ENCODE measurements at places on chromosomes 4 and X.

GRCh38 chrX:152642931-152643564, 5.4 kb downstream of the GABRQ start:
- no peak for DNase-seq

GRCh38 chr4:140185412-140186081, 31.6 kb upstream of the MAML3 start:
- DNase-seq, result no peak

GRCh38 chr4:8666581-8666980, 74.0 kb downstream of the CPZ start:
- no peak for DNase-seq

DNA sequence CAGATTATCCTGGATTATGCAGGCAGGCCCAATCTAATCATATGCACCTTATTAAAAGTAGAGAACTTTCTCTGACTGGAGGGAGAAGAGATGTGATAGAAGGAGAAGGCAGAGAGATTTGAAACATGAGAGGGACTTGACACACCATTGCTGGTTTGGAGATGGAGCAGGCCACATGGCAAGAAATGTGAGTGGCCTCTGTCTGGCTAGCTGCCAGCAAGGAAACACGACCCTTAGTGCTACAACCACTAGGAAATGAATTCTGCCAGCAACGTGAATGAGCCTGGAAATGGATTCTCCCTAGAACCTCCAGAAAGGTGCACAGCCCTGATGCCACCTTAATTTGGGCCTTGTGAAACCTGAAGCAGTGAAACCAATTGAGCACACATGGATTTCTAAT, 79.5 kb upstream of the MBNL3 start:
- DNase-seq, result no peak

DNA sequence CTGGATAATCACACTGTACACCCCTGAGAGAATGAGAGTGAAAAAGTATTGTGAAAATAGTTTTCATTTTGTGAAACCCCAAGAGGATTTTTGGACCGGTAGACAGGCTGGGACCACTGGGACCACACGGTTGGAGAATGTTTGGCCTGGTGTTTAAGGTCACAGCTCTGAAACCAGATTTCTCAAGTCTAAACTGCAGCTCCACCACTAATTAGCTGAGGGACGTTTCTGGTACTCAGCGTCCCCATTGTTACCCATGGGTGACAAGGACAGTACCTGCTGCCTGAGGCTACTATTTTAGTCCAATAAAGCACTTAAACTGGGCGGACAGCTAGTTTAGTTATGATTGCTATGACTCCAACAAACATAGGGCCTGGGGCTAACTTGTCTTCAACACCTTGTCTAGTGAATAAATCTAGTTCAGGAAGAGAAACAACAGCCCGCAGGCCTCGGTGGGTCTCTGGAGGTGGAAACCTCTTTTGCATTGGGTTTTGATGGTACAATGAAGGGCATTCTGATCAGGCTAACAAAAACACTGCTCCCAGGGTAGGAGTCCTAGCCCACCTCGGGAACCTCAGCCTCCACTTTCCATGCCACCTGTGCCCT, 509 bp upstream of the USP11 start:
- DNase-seq, result no peak

DNA sequence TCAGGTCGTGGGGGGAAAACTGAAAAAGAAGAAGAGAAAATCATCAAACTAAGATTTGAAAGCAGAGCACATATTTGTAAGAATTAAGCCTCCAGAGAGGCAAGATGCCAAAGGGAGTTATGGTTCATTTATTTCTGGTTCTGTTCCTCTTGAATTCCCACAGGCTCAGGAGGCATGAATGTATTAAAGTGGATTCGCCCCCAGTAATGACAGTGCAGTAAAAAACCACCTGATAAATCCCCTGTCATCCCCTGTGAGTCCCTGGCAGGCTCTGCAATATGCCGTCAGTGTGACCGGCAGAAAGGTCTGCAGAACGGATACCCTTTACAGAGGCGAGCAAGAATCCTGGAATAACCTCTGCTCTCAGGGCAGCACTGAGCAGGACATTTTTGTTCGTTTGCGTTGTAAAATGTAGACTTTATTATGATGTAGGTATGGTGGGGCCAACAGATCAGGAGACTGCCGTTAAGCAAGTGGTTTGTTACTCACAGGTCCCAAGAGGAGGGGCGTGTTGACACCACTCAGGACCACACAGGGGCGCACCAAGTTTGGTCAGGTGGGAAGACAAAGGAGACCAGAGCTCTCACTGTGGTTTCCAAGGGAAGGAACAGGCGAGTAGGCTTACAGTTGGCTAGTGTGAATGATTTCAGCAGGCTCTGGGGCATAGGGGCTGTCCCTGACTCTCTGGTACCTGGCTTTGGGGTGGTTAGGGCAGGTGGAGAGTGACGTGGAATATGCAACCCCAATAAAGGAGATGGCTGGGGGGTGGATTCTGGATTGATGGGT, 75.3 kb downstream of the DHRSX start:
- no peak for DNase-seq

GRCh38 chrX:132266583-132267355, 47.5 kb upstream of the RAP2C start:
- DNase-seq, result peak; percentile 16

- peak; percentile 10 for DNase-seq
Measured at GRCh38 chrX:75229774-75230173, 44.1 kb upstream of the UPRT start.

DNA sequence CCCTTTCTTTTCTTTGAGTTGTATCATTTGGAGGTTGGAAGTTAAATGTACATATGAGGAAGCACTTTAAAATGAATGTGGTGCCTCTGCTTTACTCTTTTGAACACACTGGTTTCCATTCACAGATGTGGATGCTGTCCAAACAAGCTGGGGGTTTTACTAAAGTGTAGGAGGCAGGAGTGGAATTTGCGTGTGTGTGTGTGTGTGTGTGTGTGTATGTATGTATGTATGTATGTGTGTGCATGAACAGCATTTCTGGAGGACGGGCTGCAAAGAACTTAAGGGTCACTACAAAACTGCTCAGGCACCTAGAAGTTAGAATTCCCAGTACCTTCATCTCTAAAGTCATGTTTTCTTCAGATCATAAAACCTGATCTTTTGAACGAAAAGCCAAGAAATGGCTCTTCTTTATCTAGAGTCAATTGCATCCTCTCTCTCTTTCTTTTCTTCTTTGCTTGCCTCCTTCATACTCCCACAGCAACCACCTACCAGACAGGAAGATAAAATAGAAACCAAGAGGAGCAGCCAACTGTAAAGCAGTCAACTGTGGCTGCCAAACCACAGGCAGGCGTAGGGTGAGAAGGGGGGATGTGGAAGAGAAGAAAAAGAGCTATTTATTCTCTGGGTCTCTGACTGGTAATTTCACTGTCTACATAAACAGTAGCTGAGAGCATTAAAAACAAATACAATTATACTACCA, 177.0 kb upstream of the RASGEF1B start:
- DNase-seq, result peak; percentile 17

DNA sequence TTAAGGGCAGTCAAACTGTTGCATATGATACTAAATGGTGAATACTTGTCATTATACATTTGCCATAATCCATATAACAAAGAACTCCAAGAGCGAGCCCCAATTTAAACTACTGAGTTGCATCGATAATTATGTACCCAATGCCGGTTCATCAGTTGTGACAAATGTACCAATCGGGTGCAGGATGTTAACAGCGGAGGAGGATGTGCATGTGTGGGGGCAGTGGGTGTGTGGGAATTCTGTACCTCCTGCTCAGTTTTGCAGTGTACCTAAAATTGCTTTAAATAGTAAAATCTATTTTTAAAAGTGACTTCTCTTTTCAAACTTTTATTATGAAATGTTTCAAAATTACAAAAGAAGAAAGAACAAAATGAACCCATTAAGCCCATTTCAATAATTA, 20.8 kb upstream of the CDS1 start:
- DNase-seq, result no peak

DNA sequence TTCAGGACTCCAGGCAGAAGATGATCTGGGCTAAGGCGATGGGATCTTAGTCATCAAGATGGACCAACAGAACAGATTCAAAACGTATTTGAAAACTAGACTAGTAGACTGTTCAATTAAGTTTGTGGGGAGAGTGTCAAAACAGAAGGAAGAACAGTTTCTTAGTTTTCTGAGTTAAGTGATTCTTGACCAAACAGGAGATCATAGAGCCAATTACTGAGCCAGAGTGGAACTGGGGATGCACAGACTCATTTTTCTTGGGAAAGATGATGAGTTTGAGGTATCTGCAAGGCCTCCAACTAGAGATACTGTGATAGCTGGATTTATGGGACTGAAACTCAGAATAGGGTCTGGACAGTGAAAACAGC, 119.5 kb downstream of the REELD1 start:
- DNase-seq, result no peak

DNA sequence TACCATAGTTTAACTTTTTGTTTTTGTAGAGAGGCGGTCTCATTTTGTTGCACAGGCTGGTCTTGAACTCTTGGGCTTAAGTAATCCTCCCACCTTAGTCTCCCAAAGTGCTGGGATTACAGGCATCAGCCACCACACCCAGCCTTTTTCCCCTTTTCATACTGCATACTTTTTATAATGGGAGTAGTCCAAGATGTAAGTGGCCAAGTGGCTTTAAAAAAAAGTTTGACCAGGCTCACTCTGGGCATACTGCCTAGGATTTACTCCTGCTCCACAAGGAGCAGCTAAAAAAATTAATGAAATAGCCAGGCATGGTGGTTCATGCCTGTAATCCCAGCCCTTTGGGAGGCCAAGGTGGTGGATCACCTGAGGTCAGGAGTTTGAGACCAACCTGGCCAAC, 6.0 kb downstream of the GRSF1 start:
- DNase-seq, result no peak

DNA sequence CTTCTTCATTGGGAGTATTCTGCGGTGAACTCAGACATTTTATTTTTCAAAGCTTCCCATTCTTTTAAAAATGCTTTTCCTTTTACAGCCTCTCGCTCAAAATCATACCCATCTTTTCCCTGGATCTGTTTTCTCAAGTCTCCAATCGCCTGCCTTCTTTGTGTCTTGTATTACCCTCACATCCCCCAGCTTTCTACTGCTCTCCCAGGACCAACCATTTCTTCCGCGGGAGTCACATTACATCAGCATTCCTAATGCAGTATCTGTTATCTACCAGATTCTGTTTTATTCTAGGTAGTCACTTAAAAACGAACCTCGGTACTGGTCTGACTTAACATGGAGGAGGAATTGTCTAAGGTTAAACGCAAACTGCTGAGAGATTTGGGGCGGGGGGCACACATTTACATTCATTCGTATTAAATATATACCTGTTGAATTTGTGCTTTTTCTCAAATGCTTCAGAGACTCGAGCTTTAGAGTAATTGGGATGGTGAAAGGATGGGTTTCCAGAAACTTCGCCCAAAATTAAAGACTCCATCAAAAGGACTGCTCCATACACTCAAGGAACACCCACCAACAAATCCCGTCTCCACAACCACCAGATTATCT, 493 bp upstream of the UCHL1 start:
- no peak for DNase-seq

DNA sequence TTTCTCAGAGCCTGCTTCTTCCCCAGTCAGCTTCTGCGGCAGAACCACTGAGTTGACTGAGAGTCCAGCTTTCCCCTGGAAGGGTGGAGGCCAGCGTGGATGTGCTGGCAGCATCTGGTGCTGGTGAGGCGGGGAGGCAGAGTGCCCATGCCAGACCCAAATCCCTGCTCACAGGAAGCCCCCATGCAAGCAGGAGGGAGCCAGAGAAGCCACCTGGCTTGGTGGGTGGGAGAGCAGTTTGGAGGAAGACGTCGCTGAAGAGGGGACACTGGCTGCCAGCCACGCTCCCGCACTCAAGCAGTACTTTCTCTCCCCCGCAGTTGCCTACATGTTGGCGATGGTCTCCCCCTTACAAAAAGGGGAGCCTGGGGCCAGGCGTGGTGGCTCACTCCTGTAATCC, 6.0 kb downstream of the PDZD4 start:
- no peak for DNase-seq

DNA sequence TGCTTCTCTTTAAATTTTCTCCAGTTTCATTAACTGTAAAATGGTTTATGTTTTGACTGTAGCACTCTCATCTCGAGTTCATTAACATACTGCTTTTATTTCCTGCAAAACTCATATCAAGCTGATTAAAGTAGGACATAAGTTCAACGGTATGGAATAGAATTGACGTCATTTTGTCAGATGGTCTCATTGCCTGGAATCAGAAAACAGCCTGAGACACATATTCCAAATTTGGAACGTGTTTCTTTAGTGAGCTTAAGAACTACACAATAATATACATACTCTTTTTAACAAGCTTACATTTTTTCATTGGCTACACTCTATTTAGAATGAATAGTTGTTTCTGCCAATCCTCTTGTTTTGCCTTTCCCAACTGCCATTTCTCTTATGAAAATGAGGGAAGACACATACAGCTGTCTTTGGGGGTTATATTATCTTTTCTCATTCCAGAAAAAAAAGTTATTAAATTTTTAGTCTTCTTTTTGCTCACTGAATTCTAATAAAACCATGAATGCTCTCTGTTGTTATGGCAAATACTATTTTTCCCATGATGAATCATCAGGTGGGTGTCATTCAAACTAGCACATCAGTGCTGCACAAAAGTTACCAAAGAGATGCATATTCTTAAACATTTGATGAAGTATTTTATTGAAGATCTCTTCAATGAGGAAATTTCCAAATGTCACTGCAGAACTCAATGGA, 162.8 kb downstream of the GABRB1 start:
- DNase-seq, result no peak

DNA sequence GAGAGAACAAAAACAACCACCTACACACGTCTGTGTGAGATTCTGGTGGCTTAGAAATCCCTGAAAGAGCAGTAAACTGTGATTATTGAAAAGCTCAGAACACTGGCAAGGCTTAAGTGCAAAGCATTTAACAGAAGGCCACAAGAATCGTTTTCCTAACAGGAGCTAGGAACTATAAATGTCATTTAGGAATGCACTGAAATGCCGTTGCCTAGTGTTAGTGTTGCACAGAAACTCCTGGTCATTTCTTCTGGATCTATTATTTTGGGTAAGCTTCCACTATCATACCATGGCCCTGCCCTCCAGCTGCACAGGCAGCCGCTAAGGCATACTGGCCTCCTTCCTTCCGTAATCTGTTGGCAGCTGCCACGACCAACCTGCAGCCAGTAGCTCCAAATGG, 923.2 kb downstream of the NLGN4X start:
- no peak for DNase-seq

GRCh38 chr4:75566911-75567310, 11.0 kb downstream of the ODAPH start:
- no peak for DNase-seq

DNA sequence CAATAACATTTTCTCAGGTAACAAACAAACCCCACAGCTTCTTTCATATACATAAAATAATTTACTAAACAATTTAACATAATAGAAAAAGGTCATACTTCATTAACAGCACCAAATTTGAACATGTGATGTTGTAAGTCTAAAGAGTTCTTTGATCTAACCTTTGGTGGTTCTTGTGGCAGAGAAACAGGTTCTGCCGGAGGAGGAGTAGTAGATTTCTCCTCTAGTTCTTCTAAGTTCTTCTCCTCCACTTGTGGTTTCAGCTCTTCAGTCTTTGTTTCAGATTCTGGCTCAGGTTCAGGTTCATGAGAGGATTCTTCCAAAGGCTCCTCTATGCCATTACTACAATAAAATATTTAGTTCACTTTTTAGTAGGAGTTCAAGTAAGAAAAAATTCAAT, 18.3 kb downstream of the G3BP2 start:
- no peak for DNase-seq

All from GM20000 (cell line).